ENCODE measurements at places on chromosomes 7 and 10. TPM values are rescaled to one million over a fixed set of nuclear protein-coding genes. Genes with fewer than 3 reads are reported as not detected.

GRCh38 chr7:151549083-151549482, 29.4 kb upstream of the RHEB start:
- no peak for DNase-seq

- no peak for DNase-seq
Measured at GRCh38 chr7:31058122-31058521, 6.0 kb downstream of the ADCYAP1R1 start.

GRCh38 chr10:99560277-99561126, 27.8 kb downstream of the NKX2-3 start:
- DNase-seq: no peak

DNA sequence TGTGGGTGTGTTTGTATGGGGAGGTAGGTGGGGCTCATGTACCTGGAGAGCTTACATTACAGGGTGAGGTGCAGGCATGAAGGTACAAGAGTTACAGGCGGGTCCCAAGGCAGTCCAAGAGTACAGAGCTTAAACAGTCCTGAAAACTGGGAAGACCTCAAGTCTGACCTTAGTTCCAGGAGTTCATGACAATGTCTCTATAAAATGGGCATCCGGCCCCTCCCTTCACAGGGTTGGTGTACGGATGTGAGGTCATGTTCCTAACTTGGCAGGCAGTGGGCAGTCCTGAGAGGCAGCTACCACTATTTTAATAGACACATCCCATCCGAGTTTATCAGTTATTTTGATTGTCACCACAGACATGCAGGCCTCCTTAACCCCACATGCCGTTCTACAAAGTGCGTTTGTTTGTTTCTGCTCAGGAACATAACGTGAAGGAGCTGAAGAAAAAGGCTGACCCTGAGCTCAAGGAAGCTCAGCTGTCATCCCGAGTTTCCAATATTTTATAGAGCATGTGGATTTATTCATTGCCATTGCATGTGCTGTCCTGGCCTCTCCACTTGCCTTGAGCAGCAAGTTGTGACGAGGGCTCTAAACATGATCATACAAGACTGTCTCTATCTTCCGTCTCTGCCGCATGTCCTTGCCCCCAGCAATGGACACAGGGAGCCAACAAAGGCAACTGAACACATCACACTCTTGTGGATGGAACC, 647.5 kb upstream of the IGFBP3 start:
- no peak for DNase-seq

DNA sequence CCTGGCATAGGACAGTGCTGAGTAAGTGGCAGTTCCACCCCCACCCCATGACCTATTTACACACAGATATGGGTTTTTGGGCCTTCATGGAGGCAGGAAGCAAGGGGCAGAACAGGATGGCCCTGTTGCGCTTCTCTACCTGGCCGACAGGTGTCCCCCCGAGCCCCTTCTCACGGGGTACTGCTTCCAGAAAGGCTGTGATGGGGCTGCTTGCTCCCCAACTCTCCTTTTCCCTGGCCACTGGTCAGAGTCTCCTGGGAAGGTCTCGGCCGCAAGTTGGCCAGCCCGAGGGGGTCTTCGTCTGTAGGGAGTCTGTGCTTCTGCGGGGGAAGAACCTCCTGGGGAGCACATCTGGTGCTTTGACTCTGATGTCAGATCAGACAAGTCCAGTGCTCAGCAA, 139.8 kb upstream of the TNS3 start:
- DNase-seq: no peak

GRCh38 chr7:76330673-76331072, 28.1 kb downstream of the YWHAG start:
- no peak for DNase-seq

- DNase-seq: no peak
Measured at GRCh38 chr7:28548416-28548815, 136.1 kb downstream of the CREB5 start.

DNA sequence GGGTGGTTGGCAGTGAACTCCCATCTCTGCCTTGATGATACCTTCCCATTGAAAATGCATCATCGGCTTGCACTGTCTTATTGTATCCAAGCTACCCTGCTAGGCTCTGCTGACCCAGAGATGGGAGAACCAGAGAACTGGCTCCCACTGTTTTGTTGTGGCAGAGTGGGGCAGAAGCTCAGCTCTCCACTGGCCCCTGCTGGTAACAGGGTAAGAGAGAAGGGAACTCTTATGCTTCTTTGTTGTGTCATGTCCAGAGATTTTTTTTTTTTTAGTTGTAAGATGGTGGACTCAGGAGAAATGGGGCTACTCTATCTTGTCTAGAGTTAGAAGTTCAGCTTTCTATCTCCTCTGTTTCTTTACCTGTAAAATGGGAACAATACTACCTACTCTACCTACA, 100.5 kb upstream of the SDK1 start:
- no peak for DNase-seq

GRCh38 chr10:103382769-103383168, 13.5 kb downstream of the ATP5MK start:
- DNase-seq: no peak

DNA sequence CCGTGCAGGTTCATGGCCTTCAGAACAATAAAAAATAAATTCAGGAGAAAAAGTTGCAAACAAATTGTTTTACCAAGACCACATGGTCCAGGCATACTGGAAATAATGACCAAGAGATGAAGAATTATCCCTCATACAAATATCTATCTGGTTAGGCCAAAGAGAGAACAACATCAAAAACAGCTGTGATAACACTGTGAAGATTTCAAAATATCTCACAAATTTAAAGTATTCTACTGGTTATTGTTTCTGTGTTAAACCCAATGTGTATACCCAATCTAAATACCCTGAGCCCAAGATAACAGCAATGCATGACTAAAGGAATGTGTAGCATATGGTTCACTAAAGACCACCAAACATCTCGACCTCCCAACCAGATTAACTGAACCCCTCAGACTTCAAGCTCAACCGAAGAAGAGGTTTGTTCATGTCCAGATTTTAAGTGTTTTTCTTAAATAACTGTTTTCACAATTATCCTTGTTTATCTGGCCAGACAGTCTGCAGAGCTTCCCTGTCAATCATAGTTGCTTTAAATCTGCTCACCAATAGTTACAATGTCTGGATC, 10.9 kb downstream of the OR9A2 start:
- DNase-seq: no peak

DNA sequence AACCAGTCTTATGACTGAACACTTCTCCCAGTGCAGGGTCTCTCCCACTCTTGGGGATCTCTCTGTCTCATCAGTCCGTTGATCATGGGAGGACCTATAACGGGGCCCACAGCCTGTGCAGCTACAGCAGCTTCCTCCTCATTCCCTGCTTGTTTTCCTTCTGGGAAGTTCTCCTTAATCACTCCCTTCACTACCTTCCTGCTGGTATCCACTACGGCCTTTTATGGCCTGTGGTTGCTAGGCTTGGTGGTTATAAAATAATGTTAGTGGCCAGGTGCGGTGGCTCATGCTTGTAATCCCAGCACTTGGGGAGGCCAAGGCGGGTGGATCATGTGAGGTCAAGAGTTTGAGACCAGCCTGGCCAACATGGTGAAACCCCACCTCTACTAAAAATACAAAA, 3.5 kb upstream of the ZNF282 start:
- DNase-seq: no peak

GRCh38 chr7:152860310-152860709, 100.8 kb downstream of the ACTR3B start:
- DNase-seq: no peak

GRCh38 chr7:101820703-101821102, 3.3 kb downstream of the CUX1 start:
- DNase-seq: no peak

DNA sequence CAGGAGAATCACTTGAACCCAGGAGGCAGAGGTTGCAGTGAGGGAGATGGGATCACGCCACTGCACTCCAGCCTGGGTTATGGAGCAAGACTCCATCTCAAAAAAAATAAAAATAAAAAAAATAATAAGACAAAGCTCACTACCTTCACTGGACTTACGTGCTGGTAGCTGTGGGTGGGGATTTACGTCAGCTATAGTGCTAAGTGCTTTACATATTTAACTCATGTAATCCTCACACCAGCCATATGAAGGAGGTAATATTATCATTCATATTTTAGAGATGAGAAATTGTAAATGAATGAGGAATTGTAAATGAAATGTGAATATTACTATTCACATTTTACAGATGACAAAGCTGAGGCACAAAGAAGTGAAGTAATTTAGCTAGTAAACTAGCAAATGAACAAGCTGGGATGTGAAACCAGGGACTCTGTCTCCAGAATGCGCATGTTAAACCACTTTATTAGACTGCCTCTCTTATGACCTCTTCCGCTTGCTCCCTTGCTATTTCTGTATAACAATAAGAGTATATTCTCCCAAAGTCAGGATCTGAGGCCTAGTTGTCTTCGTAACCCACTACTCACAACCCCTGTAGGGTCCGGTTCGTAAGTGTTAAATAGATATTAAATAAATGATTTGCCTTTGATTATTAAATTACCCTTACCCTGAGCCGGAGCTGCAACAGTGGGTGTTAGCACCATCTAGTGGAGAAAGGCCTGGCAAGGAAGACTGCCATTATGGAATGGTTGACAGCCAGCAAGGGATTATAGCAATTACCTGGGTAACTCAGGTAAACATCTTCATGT, 70.2 kb downstream of the HTR7 start:
- DNase-seq: no peak

GRCh38 chr10:44045020-44045419, 339.9 kb downstream of the CXCL12 start:
- no peak for DNase-seq

GRCh38 chr10:22368981-22369380, 23.7 kb downstream of the SPAG6 start:
- no peak for DNase-seq

DNA sequence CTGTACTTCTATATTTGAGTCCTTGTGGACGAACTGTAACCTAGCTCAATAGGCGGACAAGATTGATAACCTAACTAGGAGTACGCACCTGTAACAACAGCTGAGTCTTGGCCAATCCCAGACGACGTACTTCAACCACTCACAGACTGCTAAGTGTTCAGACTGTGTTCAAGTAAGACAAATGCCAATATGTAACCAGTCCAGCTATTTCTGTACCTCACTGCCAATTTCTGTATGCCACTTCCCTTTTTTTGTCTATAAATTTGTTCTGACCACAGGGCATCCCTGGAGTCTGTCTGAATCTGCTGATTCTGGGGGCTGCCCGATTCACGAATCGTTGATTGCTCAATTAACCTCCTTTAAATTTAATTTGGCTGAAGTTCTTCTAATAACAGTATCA, 32.2 kb downstream of the HACD1 start:
- DNase-seq: no peak

- DNase-seq: no peak
Measured at GRCh38 chr7:151240536-151240935, 8.0 kb downstream of the SMARCD3 start.

The DNAJB9 gene
- total RNA-seq: 48.2 TPM

The SLC13A1 gene
- not detected for total RNA-seq

The LRRN3 gene
- 187 TPM for total RNA-seq

- no peak for DNase-seq
Measured at GRCh38 chr10:25061711-25062449, 45.5 kb downstream of the THNSL1 start.

- no peak for DNase-seq
Measured at GRCh38 chr7:12951397-12951801, 264.0 kb downstream of the ARL4A start.

The ZNF775 gene
- total RNA-seq: 10.6 TPM

The CRCP gene
- total RNA-seq: 52.4 TPM

DNA sequence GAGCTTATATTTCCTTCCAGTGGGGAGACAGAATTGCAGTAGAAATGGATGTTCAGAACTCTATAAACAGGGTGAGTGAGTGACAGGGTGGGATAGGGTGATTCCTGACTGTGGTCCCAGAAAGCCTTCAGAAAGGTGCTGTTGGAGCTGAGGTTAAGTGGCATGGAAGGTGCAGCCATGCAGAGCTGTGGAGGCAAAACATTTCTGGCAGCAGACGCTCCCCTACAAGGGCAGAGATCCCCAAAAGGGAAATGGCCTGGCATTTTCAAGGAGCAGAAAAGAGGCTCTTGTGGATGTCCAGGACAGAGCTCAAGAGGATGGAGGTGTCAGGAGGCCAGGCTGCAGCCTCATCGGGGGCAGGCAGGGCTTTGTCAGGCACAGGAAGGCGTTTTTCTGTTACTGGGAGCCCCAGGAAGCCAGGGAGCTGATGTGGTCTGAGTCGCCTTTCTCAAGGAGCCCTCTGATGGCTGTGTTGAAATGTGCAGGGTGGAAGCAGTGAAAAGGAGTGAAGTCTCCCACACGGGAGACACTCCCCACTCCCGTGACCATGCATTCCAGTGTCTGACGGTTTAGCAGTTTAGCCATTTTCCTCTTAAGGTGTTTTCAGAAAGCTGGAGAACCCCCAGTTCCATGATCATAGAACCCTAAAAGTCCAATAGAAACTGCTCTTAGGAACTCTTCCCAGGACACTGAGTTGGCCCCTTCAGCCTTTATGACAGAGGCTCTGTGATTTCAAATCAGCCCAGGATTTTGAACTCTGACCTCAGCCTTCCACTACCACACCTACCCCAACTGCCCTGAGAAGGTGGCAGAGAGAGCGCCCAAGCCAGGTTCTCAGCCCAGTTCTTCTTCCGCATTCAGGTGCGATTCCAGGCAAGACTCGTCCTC, 96.2 kb downstream of the C10orf105 start:
- DNase-seq: no peak

- DNase-seq: no peak
Measured at GRCh38 chr10:18369859-18370473, 229.7 kb downstream of the CACNB2 start.

The LEP gene
- total RNA-seq: not detected

The DENND10 gene
- 53.7 TPM for total RNA-seq

GRCh38 chr7:99791021-99791420, 7.0 kb upstream of the CYP3A4 start:
- no peak for DNase-seq

DNA sequence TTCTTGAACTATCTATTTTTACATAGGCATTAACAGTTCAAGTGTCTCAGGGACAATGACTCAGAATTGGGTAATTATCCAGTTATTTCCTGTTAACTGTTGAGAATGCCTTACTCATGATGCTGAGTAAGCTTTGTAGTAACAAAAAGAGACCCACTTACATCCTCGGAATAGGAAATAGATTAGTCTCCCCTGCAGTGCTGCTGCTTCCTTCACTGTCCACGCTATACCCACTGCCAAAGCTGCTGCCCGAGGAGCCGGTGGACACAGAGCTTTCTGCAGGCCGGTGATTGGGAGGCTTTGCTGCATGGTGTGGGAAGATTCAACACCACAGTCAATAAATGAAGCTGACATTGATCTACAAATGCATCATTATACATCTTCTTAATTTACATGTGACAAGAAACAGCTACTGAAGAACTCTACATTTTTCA, 357.1 kb downstream of the PCLO start:
- DNase-seq: no peak

The CCDC201 gene
- total RNA-seq: not detected

- no peak for DNase-seq
Measured at GRCh38 chr7:101901661-101902491, 84.5 kb downstream of the CUX1 start.

The GARIN1A gene
- 1.7 TPM for total RNA-seq

- no peak for DNase-seq
Measured at GRCh38 chr7:135991322-135991721, 14.2 kb upstream of the MTPN start.

The KNDC1 gene
- 5.9 TPM for total RNA-seq

DNA sequence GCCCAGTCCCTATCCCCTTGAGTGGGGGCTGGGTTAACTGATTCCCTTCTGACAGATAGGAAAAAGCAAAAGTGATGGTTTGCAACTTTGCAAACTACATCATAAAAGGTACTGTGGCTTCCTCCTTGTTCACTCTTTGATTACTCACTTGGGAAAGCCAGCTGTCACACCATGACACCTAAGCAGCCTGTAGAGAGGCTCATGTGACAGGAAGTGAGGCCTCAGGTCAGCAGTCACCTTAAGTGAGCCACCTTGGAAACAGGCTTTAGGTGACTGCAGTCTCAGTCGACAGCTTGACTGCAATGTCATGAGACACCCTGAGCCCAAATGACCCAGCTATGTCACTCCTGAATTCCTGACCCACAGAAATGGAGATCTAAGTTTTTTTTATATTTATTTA, 4.3 kb upstream of the CHCHD2 start:
- no peak for DNase-seq
